Mesendoderm (in vitro differentiated cells): ENCODE measurements at places on chromosomes 5 and 9.

- DNase-seq, result no peak
These were observed 3.5 kb upstream of the GADD45G start for GRCh38 chr9:89601306-89601705.

DNA sequence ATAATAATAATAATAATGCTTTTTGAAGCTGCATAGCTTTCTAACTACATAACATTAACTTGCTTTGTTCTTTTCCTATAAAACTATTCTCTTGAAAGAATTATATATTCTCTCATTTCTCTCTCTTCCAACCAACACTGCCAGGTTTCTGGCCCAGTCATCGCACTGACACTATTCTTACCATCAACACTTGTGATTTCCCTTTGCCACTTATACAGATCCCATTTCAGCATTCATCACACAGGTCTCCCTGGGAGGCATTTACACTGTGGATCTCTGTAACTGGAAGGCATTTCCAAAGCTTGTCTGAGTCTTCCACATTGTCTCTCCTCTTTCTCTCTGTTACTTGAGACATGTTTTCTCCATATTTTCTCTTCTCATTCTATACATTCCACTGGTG, 777.8 kb upstream of the ACO1 start:
- DNase-seq, result no peak

DNA sequence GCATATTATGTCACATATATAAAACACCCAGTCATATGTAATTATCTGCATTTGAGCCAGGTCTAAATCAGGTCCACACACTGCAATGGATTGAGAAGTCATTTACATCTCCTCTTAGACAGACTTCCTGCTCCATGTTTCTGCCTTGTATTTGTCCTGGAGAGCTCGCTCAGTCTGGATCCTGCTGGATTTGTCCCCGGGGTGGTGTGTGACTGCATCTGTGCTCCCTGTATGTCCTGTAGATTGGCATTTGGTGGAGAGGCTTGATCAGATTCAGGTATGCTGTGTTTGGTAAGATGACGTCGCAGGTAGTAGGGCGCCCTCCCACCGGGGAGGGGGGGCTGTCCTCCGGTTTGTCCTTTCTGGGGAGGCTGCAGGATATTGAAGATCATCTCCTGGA, 33.6 kb upstream of the IER5L start:
- DNase-seq, result peak; percentile 32

GRCh38 chr5:67199859-67200258, 3.3 kb upstream of the CD180 start:
- no peak for DNase-seq

GRCh38 chr9:846852-847251, 5.4 kb downstream of the DMRT1 start:
- DNase-seq, result peak; percentile 76

- DNase-seq, result no peak
These were observed 11.5 kb downstream of the FSD1L start for GRCh38 chr9:105459336-105459735.

- no peak for DNase-seq
These were observed 255.8 kb downstream of the ARHGAP26 start for GRCh38 chr5:143025971-143026370.

GRCh38 chr9:35820076-35820475, 5.2 kb upstream of the HINT2 start:
- no peak for DNase-seq

GRCh38 chr5:23139338-23140171, 286.4 kb upstream of the CDH12 start:
- DNase-seq, result peak; percentile 59
